ENCODE measurements at places on chromosomes 1 and 21.

GRCh38 chr1:7651203-7651602 is 119.9 kb upstream of the VAMP3 start:
- no peaks in the 10 kb centered on the region for H3K36me3 ChIP-seq
- H3K27ac ChIP-seq = no peak overlapping the region
- no peak for DNase-seq
- no peak overlapping the region for H3K4me3 ChIP-seq
- H3K4me1 ChIP-seq = no peaks in the 10 kb centered on the region

GRCh38 chr1:184405094-184405800 is 18.4 kb downstream of the C1orf21 start:
- DNase-seq = no peak
- H3K27me3 ChIP-seq = no peaks in the 10 kb centered on the region
- H3K4me1 ChIP-seq = peaks cover 8% of the 10 kb centered on the region
- H3K36me3 ChIP-seq = no peaks in the 10 kb centered on the region
- H3K4me3 ChIP-seq = no peak overlapping the region

- H3K27ac ChIP-seq = no peak overlapping the region
- H3K4me3 ChIP-seq = no peak overlapping the region
- DNase-seq = no peak
- no peaks in the 10 kb centered on the region for H3K27me3 ChIP-seq
- no peaks in the 10 kb centered on the region for H3K4me1 ChIP-seq
- no peaks in the 10 kb centered on the region for H3K36me3 ChIP-seq
Measured at GRCh38 chr21:32817208-32817607, 45.7 kb upstream of the PAXBP1 start.

GRCh38 chr1:58813361-58813760 is 29.5 kb upstream of the JUN start:
- no peaks in the 10 kb centered on the region for H3K27me3 ChIP-seq
- peak overlapping the region; percentile 88 for H3K27ac ChIP-seq
- H3K4me3 ChIP-seq = no peak overlapping the region

DNA sequence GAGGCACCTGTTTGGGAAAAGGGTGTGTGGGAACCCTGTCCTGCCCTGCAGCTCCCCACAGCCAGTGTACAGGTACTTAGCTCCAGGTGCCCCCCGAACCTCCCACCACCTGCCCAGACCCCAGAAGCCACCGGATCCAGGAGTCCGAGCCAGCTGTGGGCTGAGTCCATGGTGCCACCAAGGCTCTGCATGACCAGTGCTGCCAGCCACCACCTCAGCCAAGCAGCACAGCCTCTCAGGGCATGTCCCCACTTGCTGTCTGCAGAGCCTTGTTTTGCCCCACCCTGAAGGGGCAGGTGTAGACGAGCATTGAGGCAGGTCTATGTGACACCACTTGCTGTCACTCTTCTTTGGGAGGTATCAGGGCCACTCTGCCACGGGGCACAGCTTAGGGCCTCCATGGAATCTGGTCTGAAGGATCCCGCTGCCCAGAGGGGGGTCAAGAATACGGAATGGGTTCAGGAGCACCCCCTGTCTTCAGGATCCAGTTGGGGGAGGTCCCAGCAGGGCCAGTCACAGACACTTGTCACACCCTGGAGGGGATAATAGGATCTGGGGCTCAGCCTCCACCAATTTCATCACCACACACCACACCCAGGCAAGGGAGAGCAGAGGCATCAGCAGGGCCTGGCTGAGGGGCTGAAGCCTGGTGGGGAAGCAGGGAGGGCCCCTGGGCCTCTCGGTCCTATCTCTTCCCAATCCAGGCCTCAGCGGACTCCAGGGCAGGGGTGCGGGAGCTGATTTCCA is 27.7 kb downstream of the ARHGEF19 start:
- no peak overlapping the region for H3K4me3 ChIP-seq
- H3K4me1 ChIP-seq = peaks cover 33% of the 10 kb centered on the region
- DNase-seq = peak; percentile 56
- H3K36me3 ChIP-seq = no peaks in the 10 kb centered on the region
- no peaks in the 10 kb centered on the region for H3K27me3 ChIP-seq
- H3K27ac ChIP-seq = no peak overlapping the region

DNA sequence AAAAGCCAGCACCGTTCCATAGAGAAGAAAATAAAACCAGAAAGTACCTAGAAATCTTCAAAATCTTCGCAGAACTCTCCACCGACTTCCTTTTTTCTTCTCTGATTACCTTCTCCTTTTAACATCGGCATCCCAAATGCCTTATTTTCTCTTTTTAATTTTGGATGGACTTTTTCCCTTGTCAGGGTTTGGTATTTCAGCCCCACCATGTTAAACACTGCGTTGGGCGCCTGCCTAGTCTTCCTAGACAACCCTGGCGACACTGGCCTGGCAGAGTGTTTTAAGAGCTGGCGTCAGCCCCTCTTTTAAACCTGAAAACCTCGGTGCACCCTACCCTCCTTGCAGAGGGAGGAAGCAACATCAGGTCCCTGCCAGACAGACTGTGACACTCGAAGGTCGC is 66.0 kb upstream of the EFHD2 start:
- no peaks in the 10 kb centered on the region for H3K27me3 ChIP-seq
- no peak overlapping the region for H3K27ac ChIP-seq
- H3K36me3 ChIP-seq = no peaks in the 10 kb centered on the region
- no peaks in the 10 kb centered on the region for H3K4me1 ChIP-seq
- H3K4me3 ChIP-seq = no peak overlapping the region
- DNase-seq = no peak

DNA sequence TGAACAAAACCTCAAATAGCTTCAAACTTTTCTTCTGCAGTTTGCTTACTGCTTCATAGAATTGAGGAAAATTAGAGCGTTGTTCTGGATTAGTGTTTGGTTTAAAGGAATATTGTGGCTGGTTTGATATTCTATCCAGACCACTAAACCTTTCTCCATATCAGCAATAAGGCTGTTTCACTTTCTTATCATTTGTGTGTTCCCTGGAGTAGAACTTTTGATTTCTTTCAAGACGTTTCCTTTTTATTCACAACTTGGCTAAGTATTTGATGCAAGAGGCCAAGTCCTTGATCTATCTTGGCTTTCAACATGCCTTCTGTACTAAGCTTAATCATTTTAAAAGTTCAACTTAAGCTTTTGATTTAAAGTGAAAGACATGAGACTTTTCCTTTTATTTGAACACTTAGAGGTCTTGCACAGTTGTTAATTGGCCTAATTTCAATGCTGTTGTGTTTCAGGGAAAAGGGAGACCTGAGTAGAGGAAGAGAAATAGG is 359.1 kb downstream of the S1PR1 start:
- H3K4me1 ChIP-seq = no peaks in the 10 kb centered on the region
- H3K27ac ChIP-seq = no peak overlapping the region
- DNase-seq = no peak
- H3K4me3 ChIP-seq = no peak overlapping the region
- H3K36me3 ChIP-seq = no peaks in the 10 kb centered on the region

GRCh38 chr1:186479162-186479561 is 18.2 kb upstream of the PDC start:
- no peaks in the 10 kb centered on the region for H3K27me3 ChIP-seq
- no peaks in the 10 kb centered on the region for H3K4me1 ChIP-seq
- no peak for DNase-seq
- H3K27ac ChIP-seq = no peak overlapping the region
- H3K4me3 ChIP-seq = no peak overlapping the region
- no peaks in the 10 kb centered on the region for H3K36me3 ChIP-seq

DNA sequence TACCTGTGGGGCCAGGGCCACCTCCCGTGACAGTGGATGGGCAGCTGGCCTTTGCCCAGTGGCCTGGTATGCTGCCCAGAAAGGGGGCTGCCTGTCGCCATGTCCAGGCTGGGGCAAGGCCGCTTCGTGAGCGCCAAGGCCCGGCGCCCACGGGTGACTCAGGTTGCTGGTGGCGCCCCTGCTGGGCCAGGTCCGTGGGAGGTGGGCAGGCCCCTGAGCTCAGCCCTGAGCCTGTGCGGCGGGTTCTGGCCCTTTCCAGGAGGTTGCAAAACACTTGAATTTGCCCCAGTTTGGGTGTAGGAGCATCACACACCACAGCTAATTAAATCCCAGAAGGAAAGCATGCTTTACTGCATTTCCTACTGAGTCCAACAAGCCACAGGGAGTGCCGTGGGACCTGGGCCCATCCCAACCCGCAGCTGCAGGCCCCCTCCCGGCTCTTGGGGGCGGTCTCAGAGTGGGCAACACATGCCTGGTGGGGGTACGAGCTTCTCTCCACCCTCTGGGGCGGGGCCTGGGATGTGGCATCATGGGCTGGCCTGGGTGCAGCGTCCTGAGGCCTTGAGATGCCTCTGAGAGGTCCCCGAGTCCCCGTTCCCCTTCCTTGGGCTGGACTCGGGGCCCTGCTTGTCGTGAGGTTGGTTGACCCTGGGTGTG is 159.8 kb downstream of the PEX14 start:
- H3K27me3 ChIP-seq = peaks cover 22% of the 10 kb centered on the region
- peaks cover 41% of the 10 kb centered on the region for H3K4me1 ChIP-seq
- H3K36me3 ChIP-seq = peaks cover 42% of the 10 kb centered on the region
- DNase-seq = no peak

GRCh38 chr1:41790351-41790750 is 128.4 kb downstream of the HIVEP3 start:
- no peak overlapping the region for H3K27ac ChIP-seq
- H3K4me1 ChIP-seq = peaks cover 12% of the 10 kb centered on the region
- no peaks in the 10 kb centered on the region for H3K27me3 ChIP-seq
- DNase-seq = no peak
- no peak overlapping the region for H3K4me3 ChIP-seq

DNA sequence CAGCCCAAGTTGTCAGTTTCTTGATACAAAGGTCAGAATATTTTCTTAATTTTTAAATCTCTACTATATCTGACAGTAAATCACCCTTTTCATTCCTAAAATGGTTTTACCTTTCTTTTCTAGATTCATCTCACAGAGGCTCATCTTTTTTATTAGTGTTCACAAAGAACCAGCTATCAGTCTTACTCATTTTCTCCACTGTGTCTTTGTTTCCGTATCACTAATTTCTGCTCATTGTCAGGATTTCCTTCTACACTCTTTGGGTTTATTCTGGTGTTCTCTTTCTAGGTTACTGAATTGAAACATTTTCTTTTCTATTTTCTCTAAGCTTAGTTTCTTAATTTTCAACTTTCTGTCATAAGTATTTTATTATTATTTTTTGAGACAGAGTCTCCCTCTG is 8.7 kb downstream of the AGPAT3 start:
- H3K36me3 ChIP-seq = no peaks in the 10 kb centered on the region
- no peak for DNase-seq
- H3K27me3 ChIP-seq = no peaks in the 10 kb centered on the region
- no peaks in the 10 kb centered on the region for H3K4me1 ChIP-seq
- H3K4me3 ChIP-seq = no peak overlapping the region
- no peak overlapping the region for H3K27ac ChIP-seq

All from left lung (tissue), 14 donors.